Stimulated activated CD4-positive, alpha-beta T cell treated with anti-CD3 and anti-CD28 coated beads, Interleukin-2, amount 100 ng/mL, for 24 hours (primary cell): ENCODE measurements at places on chromosomes 12 and 14.
A peak's percentile ranks its signal among the peaks of the same experiment; 100 is the strongest.

DNA sequence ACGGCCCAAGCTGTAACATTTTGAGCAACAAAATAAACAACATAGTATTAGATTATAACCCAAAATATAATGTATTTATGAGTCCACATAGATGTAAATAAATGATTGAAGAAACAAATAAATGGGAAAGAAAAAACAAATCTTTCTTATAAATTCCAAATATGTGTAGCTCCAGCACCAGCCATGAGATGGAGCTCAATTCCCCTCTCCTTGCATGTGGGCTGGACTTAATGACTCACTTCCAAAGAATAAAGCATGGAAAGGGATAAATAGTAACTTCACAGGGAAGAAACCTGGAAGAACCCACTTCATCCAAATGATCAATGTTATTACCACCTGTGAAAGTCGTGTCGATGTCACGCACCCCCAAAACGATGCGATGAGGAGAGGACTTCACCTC lies 158.8 kb downstream of the RPAP3 start:
- no peak for DNase-seq

DNA sequence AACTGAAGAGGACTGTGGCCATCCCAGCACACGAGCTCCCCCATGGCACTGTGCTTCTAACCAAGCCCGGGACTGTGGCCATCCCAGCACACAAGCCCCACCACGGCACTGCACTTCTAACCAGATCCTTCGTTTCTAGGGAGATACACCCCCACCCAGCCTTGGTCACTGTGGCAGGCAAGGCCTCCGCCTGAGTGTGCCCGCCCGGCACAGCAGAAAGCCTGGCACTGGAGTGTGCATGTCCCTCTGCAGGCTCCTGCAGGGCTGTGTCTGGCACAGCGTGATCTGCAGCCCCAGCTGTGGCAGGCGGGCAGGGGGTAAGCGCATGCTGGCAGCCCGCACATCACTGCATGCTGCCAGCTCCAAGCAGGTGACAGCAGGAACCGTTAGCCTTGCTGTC lies 49.8 kb downstream of the CCDC85C start:
- DNase-seq, result no peak

GRCh38 chr12:97461553-97461952 lies 1.1 kb upstream of the RMST start:
- DNase-seq, result no peak

GRCh38 chr12:80938397-80938796 lies 663 bp upstream of the LIN7A start:
- no peak for DNase-seq

DNA sequence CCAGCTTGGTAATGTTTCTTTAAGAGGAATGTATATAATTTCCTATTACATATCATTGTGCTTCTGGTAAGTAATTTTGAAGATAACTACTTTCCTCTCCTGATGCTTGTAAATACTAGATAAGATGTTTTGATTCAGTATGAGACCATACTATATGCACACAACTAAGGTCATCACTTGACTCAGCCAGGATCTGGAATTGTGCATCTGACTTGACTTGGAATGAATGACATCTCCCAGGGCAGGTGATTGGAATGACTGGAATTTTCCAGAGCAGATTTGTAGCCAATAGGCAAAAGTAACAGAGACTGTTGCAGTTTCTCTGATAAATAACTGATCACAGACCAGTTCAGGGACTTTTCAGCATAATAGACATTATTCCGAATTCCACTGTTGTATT lies 11.1 kb downstream of the BEST3 start:
- no peak for DNase-seq

DNA sequence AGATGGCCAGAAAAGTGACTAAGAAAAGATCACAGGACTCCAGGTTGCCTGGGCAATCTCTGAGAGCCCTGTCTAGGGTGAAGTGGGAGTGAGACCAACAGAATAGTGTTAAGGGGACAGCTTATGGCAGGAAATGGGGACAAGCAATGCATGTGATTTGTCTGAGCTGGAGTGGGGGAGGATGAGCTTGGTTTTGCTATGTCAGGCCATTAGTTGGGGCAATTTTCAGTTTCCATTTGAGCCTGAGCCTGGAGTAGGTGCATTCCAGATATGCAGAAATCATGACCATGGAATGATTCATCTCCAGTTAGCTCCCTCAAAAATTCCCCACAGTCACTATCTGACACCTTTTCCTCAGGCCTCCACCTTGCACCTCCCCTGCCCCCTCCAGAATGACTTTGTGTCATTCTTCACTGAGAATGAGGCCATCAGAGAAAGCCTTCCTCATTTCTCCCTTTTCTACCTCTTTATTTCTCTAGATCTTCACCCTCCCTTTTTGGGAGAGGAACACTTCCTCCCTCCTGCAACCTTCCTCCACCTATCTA lies 150.9 kb upstream of the PLEKHG7 start:
- peak; percentile 48 for DNase-seq

GRCh38 chr14:70009961-70010360 lies 130.7 kb downstream of the SMOC1 start:
- no peak for DNase-seq

- DNase-seq, result no peak
These were observed 42.9 kb downstream of the FLRT2 start for GRCh38 chr14:85572845-85573244.

GRCh38 chr14:94115631-94116030 lies 5.1 kb downstream of the IFI27 start:
- no peak for DNase-seq

DNA sequence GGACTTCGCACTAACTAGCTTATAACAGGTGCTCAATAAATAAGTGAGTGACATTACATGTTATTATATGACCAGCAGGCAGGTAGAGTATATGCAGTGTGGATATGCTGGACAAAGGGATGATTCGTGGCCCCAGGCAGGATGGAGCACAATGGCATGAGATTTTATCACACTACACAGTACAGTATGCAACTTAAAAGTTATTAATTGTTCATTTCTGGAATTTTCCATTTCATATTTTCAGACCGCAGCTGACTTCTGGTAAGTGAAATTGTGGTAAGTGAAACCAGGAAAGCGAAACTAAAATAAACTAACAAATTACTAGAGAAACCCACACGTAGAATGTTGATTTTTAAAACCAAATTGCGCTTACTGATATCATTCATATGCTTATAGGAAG lies 3.3 kb downstream of the PARP11 start:
- DNase-seq, result peak; percentile 14

DNA sequence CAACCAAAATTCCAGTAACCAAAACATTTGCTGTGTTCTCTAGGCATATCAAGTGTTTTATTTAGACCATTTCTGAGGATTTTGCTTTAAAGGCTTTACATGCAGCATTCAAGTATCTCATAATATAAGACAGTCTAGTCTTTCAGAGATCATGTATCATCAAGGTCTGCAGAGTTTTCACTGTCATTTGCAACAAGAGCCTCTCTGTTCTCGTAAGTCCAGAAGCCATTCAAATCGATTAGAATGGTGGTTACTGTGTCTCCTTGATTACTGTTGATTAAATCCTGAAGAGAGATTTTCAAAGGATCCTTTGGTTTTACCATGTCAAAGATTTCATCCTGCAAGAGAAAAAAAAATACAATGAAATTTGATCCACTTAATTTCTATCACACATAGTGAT lies 36.3 kb downstream of the PPP2R3C start:
- no peak for DNase-seq

DNA sequence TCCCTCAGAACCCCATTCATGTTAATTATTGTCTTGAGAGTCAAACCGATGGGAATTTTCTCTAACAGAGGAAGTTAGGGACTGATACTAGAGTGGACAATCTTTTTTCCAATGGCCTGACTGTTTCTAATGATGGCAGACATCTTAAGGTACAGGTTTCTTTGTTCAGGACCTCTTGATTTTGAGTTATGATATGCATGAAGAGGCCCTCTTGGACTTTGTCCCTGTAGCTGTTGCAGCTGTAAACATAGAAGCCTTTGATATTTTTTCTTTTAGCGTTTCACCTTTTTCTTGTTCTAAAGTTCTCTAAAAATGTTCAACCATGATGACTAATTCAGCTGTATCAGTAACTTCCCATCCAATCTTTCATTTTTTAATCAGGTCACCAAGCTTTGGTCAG lies 53.0 kb downstream of the LGR5 start:
- no peak for DNase-seq

DNA sequence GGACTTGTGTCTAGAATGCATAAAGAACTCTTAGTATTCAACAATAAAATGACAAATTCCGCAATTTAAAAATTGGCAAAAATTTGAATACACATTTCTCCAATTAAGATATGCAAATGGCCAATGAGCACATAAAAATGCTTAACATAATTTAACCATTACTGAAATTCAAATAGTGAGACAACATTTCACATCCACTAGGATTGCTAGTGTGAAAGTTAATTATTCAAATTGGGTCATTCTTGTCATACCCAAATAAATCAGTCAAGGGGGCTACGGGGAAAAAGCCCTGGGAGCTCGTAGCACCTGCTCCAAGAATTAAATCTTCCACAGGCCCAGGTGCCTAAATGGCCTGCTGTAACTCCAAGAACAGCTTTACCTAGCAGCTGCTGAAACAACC lies 25.0 kb upstream of the C14orf132 start:
- DNase-seq, result no peak

GRCh38 chr14:105323663-105324062 lies 9.1 kb downstream of the PACS2 start:
- DNase-seq, result no peak

DNA sequence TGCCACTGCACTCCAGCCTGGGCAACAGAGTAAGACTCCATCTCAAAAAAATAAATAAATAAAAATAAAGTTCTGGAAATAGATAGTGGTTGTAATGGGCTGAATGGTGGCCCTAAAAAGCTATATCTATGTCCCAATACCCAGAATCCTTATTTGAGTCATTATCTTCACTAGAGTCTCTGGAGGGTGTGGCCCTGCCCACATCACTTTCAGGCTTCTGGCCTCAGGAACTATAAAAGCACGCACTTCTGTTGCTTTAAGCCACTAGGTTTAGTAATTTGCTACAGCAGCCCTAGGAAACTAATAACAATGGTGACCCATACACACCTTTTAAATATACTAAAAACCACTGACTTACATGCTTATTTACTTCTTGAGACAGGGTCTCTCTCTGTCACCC lies 49.9 kb downstream of the MAP3K9 start:
- DNase-seq, result no peak

- DNase-seq, result no peak
These were observed 11.7 kb downstream of the TUBA1C start for GRCh38 chr12:49276304-49277290.

- no peak for DNase-seq
These were observed 249.9 kb downstream of the ALX1 start for GRCh38 chr12:85529896-85530295.

DNA sequence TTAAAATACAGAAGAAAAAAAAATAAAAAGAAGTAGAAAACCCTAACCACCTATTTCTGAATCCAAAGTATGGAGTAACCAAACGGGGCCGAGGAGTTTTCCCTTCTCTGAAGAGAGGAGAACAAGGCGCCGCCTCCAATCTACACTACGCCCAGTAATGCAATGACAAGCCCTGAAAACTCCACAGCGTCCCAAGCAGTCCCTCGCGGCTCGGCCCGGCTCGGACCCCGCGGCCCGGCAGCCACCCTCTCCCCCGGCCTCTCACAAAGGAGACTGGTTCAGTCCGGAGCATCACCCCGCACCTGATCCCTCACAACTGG lies 371 bp downstream of the CHD8 start:
- no peak for DNase-seq

DNA sequence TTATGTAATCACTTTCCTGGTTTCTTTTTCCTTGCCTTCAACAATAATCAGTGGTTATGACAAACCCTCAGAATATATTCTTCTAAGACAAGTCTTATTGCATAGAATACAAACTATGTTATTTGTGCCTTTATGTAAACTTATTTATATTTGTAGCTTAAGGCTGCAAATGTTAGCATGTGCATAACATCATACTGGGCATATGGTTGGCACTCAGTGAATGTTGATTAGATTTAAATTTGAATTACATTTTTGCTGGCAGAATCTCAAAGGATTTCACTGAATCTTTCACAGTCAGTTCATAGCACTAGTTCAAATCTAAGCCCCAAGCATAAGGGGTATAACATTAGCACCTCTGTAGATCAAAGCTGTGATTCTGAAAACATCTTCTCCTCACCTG lies 113.2 kb upstream of the AEBP2 start:
- no peak for DNase-seq

GRCh38 chr12:15982471-15982870 lies 71.3 kb downstream of the DERA start:
- no peak for DNase-seq

GRCh38 chr12:75606151-75606550 lies 94.7 kb upstream of the KRR1 start:
- DNase-seq, result no peak

DNA sequence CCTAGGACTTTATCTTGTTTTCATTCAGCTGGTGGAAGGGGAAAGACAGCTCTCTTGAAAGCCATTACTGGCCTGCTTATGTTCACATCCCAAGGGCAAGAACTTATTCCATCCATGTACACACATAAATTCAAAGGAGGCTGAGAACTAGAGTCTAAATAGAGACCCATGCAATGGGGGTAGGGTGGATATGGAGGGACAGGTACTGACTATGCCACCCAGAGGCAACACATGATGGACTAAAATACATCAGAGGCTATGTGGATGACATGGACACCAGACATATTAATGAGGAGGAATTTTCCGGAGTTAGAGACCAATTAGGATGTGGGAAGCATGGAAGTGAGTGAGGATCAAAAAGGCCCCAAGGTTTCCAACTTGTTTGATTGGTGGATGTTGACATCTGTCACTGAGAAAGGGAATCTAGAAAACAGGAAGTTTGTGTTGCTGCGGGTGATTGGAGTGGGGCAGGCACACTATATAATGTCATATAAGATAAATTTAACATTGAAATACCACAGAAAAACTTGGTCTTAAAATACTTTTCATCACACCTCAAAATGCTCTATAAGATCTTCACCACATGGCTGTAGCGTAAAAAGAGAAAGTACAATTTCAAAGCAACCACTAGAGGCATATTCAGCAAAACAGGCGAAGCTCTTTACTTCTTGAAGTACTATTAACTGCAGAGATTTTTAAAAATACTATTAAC lies 130.4 kb downstream of the GRIP1 start:
- no peak for DNase-seq

DNA sequence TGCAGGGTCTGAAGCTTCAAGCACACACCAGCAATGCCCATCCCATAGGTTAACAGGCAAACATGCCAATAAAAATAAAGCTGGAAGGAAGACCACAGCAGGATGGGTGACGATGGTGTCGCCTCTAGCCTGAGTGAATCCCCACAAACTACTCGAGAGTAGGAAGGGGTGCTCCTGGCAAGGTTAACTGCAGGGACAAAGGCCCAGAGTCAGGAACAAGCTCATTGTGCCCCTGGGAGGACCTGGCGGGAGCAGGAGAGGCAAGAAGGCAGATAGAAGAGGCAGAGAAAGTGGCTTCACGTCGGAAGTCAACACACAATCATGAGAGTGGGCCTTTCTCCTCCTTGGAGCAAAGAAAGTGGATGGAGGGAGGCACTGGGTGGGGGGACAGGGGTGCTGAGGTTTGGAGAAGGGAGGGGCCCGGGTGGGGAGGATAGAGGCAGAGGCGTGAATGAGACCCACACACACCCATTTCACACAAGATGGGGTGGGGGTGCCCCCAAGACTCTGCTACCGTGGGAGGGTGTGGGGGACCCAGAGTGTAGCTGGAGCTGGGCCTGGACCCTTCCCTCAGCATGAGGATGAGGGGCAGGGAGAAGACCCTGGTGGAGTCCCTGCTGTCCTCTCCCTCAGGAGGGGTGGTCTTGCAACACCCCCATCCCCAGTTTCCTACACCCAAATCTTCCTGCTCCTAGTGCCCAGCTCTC lies 43.1 kb downstream of the DIO3 start:
- DNase-seq, result peak; percentile 11
